Melanocyte of skin (primary cell): ENCODE measurements at places on chromosomes 7 and 10. TPM values are rescaled to one million over a fixed set of nuclear protein-coding genes. Genes with fewer than 3 reads are reported as not detected.

Gene AS3MT
- total RNA-seq: 9.6 and 12.7 TPM in 2 replicates

Gene CYP2W1
- not detected in 2 replicates for total RNA-seq

Gene ZNF438
- total RNA-seq: 2.7 and 3.4 TPM in 2 replicates

Gene TEX36
- total RNA-seq: not detected in 2 replicates

Gene EGR2
- total RNA-seq: 0.34 TPM in 1 of 2 replicates, not detected in the other

Gene SHOC2
- 33.6 and 34.4 TPM in 2 replicates for total RNA-seq

Gene SEC23IP
- total RNA-seq: 29.3 and 33.9 TPM in 2 replicates

Gene TMEM130
- not detected in 2 replicates for total RNA-seq

Gene CNTNAP2
- not detected in 2 replicates for total RNA-seq

Gene CYP3A4
- total RNA-seq: not detected in 2 replicates

Gene TMEM120A
- total RNA-seq: 23.4 and 29.1 TPM in 2 replicates

Gene PVRIG
- not detected in 2 replicates for total RNA-seq

Gene ACSM6
- not detected in 2 replicates for total RNA-seq

Gene TYW1
- 11.4 and 17.1 TPM in 2 replicates for total RNA-seq

Gene FZD1
- 3.1 and 6.2 TPM in 2 replicates for total RNA-seq

Gene CALN1
- total RNA-seq: under 0.01 TPM in 2 replicates

Gene RBP4
- not detected in 2 replicates for total RNA-seq

Gene LRRC17
- total RNA-seq: 0.15 TPM in 1 of 2 replicates, not detected in the other

Gene MKI67
- total RNA-seq: 13.8 and 20.3 TPM in 2 replicates

Gene MMD2
- not detected in 2 replicates for total RNA-seq

Gene SLC16A9
- not detected in 2 replicates for total RNA-seq

Gene CXCL12
- total RNA-seq: 6.0 and 6.5 TPM in 2 replicates

Gene GBX1
- not detected in 2 replicates for total RNA-seq

Gene ANKIB1
- total RNA-seq: 45.8 and 66.9 TPM in 2 replicates

Gene ASIC3
- 0.36 and 1.0 TPM in 2 replicates for total RNA-seq

Gene INTS1
- 53.3 and 60.2 TPM in 2 replicates for total RNA-seq

Gene DRGX
- total RNA-seq: not detected in 2 replicates

Gene ANKRD61
- not detected in 2 replicates for total RNA-seq

Gene TLX1
- total RNA-seq: not detected in 2 replicates

Gene DNMBP
- 10.3 and 13.6 TPM in 2 replicates for total RNA-seq

Gene FAM221A
- 5.0 and 7.6 TPM in 2 replicates for total RNA-seq

Gene CHN2
- total RNA-seq: 0.33 and 2.6 TPM in 2 replicates

Gene TACC2
- total RNA-seq: 4.1 and 10.5 TPM in 2 replicates
